ENCODE measurements at places on chromosomes 5 and 9. TPM values are rescaled to one million over a fixed set of nuclear protein-coding genes. Genes with fewer than 3 reads are reported as not detected.

The ELOVL7 gene
- 0.40 TPM for total RNA-seq

The PCDHAC2 gene
- total RNA-seq, result 0.10 TPM

DNA sequence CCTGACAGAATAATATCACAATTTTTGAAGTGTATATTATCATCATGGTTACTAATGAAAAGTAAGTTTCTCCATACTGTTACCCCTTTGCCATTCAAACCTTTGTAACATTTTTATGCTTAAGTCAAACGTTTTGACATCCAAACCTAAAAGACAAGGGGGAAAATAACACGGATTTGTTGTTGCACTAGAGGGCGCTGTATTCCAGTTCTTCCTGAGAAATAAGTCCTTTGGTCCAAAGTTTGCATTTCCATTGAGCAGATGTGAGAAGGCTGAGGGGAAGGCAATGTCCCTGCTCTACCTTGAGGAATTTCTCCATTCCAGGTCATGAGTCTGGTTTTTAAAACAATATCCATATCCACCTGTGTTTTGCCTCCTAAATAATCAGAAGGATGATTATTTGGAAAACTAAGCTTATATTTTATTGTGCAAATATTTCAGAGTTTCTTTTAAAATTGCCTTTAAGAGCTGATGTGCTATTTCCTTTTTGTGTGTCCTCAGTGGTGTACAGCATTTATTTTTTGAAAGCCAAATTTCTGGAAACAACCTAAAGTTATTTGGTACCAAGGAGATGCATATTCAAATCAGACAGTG is 9.7 kb downstream of the LECT2 start:
- DNase-seq, result no peak

DNA sequence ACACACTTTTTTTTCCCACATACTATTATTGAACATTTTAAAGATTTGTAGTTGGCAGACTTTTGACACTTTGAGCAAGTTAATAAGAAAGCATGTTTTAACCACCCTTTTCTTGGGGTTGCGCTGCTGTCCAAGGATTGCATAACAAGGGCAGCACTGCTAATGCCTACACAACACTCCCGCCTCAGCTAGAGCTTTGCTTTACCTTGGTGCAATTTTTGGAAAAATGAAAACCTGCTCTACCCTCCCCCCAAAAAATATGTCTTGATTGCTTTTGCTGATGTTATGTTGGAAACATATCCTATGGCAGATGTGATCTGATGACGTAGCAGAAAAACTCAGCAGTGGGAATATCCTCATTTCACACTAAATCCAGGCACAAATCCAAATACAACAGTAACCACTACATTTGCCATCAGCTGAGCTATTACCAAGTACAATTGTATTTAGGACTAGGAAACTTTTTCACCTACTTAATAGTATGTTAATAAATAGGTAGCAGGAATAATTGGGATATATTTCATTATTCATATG is 51.5 kb downstream of the UBE2R2 start:
- no peak for DNase-seq

- DNase-seq, result no peak
These were observed 29.8 kb downstream of the ANKS6 start for GRCh38 chr9:98766586-98766985.

- DNase-seq, result no peak
These were observed 60.1 kb upstream of the LMNB1 start for GRCh38 chr5:126716861-126717260.

- no peak for DNase-seq
These were observed 88.7 kb downstream of the ADAMTS2 start for GRCh38 chr5:179256328-179257175.

Measured in left ventricle myocardium superior (tissue), 1 donor.